Stimulated activated CD8-positive, alpha-beta memory T cell treated with anti-CD3 and anti-CD28 coated beads, Interleukin-7, amount 100 ng/mL, for 1 hour (primary cell): ENCODE measurements at places on chromosomes 6 and 20.

DNA sequence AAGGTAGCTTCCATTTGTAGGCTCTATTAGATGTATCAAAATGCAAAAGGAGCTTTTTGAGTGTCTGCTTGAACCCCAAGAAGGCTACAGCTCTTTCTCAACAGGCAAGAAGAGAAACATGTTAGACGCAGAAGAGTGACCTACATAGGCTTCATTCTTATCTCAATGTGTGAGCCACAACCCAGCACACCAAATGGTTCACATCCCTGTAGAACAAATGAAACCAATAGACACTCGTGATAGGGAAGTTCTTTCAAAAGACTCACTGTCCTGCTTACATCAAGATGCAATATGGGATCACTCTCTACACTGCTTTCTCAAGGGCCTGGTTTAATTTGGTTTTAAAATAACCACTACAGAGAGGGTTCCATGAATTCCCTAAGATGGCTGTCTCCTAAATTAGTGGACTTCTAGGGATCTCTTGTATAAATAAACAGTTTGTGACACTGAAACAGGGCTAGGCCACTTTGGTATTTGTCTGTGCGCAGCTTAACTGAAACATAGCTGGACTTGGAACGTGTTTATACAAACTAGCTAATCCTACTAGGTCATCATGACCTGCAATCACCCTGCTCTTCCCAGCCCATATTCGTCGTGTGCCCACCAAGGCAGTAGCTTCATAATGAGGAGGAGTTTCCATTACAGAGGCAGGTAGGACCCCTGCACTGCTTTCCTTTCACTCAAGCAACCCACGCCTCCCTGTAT, 225.4 kb upstream of the PREP start:
- DNase-seq, result no peak

DNA sequence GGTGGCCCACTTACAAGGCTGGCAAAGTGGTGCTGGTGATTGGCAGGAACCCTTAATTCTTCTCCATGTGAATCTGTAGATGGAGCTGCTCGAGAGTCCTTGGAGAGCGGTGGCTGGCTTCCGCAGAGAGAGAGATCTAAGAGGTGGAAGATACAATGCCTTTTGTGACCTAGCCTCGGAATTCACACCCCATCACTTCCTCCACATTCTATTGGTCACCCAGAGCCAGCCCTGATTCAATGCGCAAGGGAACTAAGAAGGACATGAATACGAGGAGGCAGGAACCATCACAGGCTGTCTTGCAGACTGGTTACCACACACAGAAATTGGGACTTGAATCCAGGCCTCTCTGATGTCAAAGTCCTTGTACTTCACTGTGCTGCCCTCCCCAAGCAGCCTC, 128.9 kb upstream of the PROKR2 start:
- no peak for DNase-seq

- DNase-seq, result no peak
These were observed 78.2 kb upstream of the ASCC3 start for GRCh38 chr6:100959280-100959679.

DNA sequence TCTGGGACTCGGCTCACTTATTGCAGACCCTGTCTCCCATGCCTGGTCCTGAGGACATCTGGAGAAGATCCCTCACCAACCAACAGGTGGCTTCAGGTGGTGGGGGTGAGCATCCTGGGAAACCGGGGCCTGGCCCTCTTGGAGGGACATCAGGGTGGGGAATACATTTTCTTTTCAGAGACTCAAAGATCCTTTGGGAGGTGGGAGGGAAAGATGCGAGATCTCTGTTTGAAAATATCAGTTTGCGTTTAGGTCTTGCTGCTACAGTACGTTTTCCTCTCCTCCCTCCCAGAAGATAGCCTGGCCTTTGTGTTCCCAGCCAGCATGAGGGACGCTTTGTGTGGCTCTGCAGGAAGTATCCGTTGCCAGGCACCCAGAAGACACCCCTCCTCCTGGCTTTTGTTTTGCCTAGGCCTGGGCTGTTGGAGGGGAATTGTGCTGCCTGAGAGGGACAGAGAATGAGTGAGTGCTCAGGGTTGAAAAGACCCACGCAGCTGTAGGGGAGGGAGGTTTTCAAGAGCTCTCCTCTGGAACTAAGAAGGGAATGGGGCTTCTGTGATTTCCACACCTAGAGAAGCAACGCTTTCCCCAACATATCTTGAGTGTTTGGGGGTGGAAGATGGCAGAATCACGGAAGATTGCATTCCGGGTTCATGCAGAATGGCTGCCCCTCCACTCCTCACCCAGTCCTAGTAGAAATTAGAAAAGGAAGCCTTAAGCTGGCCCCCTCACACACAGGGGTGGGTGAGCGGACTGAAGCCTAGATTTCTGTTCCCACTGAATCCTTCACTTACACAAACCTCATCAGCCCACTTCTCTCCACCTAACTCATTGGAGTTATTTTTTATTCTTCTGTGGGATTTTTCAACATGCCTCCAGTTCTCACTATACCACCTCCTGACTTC, 22.0 kb upstream of the SLC2A12 start:
- DNase-seq, result no peak

DNA sequence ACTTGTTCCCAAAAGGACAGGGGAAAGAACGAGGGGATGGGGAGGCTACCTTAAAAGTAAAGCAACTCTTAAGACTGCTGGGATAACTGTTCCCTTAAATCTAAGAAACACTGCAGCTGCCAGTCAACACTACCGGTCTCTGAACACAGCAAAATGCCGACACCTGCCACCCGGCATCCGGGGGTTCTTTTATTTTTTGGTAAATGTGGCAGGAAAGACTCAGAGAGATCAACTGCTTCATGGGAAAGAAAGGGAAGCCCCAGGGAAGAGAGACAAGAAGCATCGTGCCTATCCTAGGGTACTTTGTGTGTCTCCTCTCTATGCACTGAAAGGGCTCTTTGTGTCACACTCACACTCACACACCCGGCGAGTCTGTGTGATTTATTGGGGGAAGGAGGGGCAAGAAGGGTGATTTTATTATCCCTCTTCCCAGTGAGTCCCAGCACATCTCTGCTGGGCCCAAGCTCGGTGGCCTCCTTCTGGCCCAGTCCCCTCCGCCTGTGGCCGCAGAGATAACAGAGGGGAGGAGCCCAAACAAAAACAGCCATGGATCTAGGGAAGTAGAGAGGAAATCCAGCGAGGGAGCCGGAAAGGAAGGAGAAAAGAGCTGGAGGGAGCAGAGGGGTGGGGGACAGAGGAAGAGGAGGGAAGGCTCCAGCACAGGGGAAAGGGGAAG, 1.4 kb downstream of the FYN start:
- DNase-seq, result no peak

DNA sequence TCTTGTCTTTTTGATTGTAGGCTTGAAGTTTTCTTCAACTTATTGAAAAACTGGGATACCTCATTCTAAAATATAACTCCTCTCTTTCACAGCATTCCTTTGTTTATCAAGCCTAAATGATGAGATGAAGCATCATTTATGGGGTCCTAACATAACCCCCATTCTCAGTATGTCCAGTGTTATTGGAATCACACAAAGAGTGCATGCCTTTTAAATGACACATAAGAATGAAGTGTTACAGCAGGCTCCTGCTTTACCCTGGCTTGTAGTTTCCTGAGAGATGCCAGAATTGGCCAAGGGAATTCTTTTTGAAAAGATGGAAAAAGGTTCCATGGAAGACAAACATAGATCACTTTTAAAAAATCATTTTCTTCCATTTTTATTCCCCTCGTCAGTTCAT, 502.4 kb downstream of the BCKDHB start:
- no peak for DNase-seq

GRCh38 chr6:4950836-4951533, 52.9 kb downstream of the RPP40 start:
- DNase-seq, result no peak

DNA sequence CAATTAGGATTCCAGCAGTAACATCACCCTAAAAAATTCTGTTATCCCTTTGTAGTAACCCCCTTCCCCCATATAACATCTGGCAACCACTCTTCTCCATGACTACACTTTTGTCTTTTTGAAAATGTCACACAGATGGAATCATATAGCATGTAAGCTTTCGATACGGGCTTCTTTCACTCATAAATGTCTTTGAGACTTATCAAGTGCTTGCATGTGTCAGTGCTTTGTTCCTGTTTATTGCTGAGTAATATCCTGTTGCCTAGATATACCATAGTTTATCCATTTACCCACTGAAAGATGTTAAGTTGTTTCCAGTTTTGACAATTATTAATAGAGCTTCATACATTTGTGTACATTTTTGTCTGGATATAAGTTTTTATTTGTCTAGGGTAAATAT, 10.4 kb upstream of the SNPH start:
- DNase-seq, result no peak

DNA sequence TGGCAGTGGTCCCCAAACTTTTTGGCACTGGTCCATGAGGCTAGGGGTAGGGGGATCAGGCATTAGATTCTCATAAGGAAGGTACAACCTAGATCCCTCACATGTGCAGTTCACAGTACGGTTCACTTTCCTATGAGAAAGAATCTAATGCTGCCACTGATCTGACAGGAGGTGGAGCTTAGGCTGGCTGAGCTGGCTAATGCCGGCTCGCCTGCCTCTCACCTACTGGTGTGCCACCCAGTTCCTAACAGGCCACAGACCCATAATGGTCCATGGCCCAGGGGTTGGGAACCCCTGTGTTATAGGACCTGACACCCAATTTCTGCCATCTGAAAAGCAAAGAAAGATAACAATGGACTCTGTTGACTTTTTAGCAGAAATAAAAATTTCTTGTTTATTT, 199.6 kb downstream of the GMPR start:
- DNase-seq, result no peak

DNA sequence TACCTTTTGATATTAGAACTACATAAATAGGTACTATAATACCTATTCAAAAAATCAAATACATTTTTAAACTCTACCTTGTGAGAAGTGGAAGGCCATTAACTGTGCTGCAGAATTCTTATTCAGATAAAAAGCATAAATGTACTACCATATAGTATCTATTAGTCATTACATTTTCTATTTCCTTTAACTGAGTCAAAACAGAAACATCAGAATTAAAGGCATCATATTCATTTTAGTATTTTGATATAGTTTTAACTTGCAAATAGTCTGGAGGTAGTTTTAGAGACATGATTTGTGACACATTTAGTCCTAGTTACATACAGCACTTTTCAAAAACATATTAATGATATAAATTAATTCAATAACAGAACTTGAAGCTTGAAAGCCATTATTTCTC, 39.9 kb upstream of the TAB2 start:
- DNase-seq, result no peak
